ENCODE measurements at places on chromosomes 5 and 9. TPM values are rescaled to one million over a fixed set of nuclear protein-coding genes. Genes with fewer than 3 reads are reported as not detected.

Gene FBN2
- total RNA-seq, result 6.6 TPM

DNA sequence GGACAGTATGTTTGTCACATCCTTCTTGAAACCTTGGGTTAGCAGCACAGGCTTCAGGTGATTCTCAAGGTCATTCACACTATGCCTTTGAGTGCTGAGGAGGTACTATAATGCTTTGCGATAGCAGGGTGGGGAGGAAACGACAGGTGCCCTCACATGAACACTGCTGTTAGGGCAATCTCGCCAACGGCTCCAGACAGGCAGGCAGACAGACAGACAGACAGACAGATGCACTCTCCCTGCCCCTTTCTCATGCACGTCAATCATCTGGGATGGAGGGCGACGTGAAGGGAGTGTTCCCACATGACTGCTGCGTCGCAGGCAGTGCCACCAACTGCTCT lies 82.9 kb downstream of the RAPGEF1 start:
- DNase-seq, result no peak

GRCh38 chr5:145661737-145662485 lies 173.2 kb downstream of the PRELID2 start:
- no peak for DNase-seq

DNA sequence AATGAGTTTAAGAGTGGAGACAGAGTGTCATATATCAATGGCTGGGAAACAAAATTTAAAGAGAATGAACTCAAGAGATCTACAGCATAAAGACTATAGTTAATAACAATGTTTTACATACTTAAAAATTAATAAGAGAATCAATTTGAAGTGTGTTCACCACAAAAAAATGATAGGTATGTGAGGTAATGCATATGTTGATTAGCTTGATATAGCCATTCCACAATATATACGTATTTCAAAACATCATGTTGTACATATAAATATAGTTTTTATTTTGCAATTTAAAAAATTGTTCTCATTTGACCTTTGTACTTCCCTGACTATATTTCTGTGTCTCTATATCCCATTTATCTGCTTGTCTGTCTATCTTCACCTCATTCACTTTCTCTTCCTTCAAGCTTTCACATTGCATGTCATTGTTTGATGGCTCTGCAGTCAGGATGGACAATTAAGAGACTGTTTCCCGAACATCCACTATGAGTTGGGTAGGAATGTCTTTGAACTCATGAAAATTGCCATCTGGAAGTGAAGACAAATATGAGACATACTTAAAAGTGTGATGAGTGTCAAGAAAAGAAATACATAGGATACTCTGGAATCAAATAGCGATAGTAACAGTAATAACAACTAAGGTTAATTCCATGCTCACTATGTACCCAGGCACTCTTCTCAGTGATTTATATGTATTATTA lies 359.9 kb upstream of the ACTBL2 start:
- DNase-seq, result no peak

DNA sequence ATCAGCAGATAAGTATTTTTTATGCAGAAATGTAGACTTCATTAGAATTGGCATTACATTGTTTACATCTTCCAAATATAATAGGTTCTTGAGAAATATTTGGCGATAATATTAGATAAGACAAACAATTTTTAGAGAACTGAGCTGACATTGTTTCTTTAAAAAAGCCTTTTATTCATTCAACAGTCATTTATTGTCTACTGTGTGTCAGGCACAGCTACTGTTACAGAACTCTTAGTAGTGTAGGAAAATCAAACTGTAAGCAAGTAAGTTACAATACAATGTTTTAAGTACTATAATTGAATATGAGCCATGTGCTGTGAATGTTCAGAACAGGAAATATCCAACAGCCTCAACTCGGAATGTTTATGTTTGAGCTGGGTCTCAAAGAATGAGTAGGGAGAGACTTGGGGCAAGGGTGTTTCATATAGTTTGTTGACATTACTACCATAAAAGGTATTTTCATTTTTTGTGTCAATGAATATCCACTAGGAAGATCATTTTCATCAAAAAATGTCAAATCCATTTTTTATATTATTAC lies 114.0 kb downstream of the CDC42SE2 start:
- no peak for DNase-seq

DNA sequence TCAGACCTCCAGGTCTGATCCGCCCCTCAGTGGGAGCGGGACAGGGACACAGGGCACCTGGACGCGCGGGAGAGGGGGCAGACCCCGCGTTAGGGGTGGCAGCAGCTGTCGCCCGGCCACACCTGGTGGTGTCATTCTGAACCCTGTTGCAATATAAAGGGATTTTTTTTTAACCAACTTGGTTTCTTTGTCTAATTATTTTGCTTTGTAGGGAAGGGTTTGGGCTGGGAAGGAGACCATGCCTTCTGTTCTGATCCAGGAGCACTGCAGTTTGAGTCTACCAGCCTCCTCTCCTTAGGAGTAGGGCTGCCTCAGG lies 10.9 kb upstream of the ASS1 start:
- DNase-seq, result no peak

DNA sequence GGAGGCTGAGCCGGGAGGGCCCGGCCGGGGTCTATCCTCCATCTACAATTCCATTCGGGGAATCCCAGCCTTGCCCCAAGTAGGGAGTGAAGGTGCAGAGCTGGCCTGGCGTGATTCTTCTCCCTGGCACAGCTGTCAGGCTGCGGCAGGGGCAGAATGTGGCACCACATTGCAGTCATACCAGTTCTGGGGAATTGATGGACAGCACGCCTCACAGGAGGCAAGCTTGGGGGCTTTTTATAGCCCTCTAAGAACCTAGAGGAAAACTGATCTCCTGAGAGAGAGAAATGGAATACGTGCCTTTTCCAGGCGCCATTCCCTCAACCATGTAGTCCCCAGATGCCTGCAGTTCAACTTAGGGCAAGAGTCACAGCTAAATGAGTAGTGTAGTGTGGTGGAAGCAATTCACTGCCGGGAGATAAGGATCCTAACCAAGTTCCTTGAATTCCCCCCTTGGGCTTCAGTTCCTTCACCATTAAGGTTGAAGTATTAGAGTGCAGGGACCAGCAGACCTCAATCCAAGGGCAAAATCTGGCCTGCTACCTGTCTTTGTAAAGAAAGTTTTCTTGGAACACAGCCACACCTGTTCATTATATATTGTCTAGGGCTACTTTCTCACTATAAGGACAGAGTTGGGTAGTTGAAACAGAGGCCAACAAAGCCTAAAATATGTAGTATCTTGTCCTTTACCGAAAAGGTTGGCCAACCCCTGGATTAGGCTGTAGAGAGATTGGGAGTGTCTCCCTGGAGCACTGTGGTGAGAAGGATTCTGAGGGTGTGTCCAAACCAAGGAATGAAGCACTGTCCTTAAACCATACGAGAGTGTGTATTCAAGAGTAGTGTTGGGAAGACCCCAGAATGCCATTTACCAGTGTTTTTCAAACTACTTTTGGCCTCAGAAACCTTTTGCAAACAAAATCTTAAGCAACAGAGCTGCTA lies 10.6 kb downstream of the AFAP1L1 start:
- no peak for DNase-seq

Gene FBXO10
- total RNA-seq, result 17.6 TPM

All from prostate gland (tissue), 2 donors.